ENCODE measurements at places on chromosomes 11 and 22.

- no peak for DNase-seq
Measured at GRCh38 chr11:33234397-33235190, 22.6 kb upstream of the HIPK3 start.

- DNase-seq = no peak
Measured at GRCh38 chr11:45470794-45471167, 184.6 kb upstream of the SYT13 start.

- no peak for DNase-seq
Measured at GRCh38 chr11:70019576-70020011, 58.5 kb upstream of the ANO1 start.

GRCh38 chr11:94203070-94203469, 74.4 kb downstream of the PANX1 start:
- DNase-seq = no peak

DNA sequence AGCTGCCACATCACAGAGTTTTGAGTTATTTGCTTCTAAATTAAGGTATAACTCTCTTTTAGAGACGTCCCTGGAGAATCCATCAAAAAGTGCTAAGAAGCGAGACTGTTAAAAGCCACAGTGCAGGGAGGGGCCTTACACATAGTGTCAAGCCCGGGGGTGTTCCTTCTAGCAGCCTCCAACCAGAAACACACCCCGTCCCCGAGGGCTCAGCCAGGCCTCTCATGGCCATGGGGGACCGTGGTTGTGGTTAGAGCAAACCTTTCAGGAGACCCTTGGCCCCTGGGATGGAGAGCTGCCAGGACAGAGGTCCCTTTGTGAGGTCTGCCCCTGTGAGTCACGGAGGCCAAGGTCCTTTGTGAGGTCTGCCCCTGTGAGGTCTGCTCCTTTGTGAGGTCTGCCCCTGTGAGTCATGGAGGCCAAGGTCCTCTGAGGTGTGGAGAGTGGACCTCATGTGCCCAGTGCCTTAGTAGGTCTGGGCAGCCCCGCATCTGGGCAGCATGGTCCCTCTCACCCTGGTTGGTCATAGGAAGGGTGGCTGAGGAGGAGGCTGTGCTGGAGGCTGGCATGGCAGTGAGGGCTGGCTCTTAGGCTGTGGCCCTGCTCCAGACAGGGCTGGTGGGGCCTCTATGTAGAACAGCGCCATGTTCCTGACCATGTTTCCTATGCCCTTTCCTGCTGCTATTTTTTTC, 5.4 kb downstream of the GNAZ start:
- no peak for DNase-seq

DNA sequence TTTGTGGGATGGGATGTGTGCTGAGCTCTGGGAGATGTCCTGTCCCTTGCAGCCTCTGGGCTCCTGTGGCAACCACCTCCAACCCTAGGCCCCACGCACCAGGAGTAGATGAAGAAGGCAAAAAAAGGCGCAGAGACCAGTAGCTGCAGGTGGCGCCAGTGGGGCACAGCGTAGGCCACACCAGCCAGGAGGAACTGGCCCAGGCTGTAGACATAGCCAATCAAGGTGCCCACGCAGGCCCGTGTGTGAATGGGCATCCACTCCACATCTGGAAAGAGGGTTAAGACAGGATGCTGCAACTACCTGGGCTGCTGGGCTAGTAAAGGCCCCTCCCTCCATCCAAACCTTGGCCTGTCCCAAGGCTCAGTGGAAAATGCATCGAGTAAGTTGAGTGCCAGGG, 3.0 kb downstream of the SLC22A6 start:
- no peak for DNase-seq

DNA sequence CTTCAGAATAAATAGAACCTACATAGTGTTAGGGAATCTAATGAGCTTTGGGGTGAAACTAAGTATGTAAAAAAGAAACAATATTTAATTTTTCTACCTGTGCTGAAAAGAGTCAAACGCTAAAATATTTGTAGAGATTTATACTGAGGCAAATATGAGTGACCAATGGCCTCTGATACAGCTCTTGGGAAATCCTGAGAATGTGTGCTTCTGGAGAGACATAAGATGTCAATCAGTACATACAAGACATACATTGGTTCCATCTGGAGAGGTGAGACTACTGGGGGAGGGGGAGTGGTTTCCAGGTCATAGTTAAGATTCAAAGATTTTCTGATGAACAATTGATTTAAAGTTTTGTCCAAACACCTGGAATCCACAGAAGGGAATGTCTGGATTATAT, 970 bp downstream of the ASRGL1 start:
- no peak for DNase-seq

DNA sequence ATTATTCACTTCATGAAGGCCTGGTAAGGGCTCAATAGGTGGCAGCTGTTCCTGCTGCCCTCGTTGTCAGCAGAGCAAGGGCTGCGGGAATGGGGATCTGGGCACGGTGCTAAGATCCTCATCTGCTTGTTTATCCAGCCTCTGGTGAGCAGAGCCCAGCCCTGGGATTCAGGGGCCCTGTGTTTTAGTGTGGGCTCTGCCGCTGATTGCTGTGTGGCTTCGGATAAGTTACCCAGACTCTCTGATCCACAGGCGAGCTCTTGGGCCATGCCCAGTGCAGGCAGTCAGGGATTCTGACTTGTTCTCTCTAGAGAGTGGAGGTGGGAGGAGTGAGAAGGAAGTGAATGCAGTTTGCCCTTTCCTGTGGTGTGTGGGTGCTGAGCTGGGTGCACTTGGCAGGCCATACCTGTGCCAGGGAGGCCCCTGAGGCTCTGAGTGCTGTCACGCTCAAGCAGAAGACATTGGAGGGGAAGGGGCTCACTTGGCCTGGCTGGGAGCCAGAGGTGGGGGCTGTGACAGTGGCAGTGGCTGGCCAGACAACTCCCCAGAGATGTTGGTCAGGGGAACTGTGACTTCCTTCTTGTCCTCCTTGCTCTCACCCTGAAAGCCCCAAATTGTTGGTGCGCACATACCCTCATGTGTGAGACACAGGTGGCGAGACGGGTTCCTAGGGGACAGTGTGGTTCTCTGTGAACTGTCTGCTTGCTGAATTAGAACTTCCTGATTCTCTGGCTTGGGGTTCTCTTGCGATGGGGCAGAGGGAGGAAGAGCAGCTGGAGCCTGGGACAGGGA, 43.7 kb downstream of the CD82 start:
- DNase-seq = no peak

DNA sequence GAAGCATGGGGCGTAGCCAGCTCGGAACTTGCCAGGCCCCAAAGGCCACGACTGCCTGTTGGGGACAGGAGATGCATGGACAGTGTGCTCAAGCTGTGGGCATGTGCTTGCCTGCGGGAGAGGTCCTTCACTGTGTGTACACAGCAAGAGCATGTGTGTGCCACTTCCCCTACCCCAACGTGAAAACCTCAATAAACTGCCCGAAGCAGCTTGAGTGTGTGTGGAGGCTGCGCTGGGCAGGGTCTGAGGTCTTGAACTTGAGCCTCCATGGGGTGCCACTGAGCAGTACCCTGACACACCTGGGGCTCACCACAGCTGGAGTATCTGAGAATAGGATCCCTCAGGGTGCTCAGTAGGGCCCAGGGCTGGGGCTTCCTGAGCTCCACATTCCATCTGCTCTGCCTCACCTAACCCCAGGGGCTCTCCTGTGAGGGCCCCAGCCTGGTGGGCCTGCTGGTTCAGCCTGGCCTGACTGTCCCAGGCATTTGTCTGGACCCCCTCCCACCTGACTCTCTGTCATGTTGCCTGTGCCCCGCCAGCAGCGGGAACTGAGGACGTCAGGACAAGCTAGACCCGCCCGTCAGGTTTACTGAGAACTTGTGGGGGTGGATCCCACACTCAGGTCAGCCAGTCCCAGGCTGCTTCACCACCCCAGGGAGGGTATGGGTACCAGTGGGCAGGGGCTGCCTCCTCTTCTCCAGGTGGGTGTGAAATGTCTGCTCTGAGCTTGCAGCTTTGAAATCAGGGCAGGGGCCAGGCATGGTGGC, 3.2 kb downstream of the RASSF7 start:
- no peak for DNase-seq

- no peak for DNase-seq
Measured at GRCh38 chr22:22388494-22388893, 120.0 kb downstream of the ZNF280B start.

Data from activated CD8-positive, alpha-beta memory T cell treated with anti-CD3 and anti-CD28 coated beads for 1 hour (primary cell).